ENCODE measurements at places on chromosomes 2 and 18. TPM values are rescaled to one million over a fixed set of nuclear protein-coding genes. Genes with fewer than 3 reads are reported as not detected.

GRCh38 chr2:10078704-10079265, 1.4 kb downstream of the CYS1 start:
- DNase-seq = no peak

DNA sequence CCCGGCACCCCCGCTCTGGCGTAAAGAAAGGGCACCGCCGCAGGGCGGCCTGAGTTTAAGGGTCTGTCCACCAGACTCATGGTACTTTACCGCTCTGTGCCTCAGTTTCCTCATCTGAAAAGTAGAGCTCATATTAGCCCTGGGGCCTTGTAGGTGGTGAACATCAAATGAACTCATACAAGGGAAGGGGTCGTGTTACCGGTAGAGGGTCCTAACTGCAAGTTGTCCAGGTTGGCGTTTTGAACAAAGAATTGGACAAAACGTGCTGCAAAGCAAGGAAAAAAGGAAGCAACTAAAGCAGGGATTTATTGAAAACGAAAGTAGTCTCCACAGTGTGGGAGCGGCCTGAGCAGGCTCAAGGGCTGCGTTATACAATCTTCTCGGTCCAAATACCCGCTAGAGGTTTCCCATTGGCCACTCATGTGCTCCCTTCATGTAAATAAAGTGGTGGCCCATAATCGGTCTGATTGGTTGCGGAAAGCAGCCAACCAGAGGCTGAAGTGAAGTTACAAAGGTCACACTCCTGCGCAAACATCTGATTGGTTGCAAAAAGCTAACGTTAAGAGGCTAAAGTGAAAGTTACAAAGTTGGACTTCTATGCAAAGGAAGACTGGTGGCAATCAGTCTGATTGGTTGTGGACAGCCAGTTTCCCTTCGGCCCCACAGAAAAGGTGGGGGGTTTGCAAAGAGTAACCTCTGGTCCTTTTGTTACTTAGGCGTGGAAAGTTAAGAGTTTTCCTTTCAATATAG, 80.7 kb upstream of the LDLRAD4 start:
- DNase-seq = peak; percentile 94

DNA sequence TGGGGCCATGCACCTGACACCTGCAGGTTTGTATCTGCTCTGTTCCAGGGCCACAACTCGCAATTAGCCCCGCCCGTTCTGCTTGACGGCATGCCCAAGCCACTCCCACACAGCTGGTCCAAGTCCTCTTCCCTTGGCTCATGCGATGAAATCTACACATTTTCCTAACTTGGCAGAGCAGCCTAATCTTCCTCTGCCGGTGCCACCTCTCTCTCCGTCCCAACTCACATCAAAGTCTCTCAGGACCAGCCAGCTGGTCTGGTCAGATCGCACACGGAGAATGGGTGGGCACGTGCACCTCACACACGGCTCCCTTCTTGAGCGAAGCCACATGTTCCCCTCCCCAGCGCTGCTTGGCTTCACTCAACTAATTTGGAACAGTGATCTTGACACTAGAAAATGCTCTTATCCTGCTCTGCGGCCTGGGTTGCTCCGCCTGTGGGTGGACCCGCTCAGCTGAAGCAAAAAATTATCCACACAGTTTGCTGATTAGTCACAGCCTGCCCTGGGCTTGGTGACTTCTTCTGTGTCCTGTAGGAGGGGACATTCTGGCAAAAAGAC, 176.7 kb downstream of the NRP2 start:
- DNase-seq = peak; percentile 51

The PKDCC gene
- total RNA-seq = 1.8 TPM

The SKOR2 gene
- not detected for total RNA-seq

GRCh38 chr2:207092818-207093217, 72.9 kb downstream of the KLF7 start:
- DNase-seq = no peak

DNA sequence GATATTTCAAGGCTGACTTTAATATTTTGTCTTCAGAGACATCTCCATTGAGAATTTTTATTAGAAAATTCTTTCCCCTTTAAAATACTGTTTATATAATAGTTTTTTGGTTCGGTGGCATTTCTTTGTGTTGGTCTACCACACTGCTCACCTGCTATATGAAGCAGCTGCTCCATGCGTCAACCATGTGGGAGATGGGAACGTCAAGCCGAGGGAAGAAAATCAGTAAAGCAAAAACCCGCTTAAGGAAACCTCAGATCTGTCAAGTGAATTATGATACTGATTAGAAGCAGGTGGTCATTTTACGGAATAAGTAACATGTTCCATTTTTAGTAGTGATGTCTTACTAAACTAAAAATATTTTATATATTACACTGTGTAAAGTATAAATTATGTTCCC, 5.6 kb upstream of the TMEM17 start:
- no peak for DNase-seq

The IL36RN gene
- not detected for total RNA-seq

The UCN gene
- total RNA-seq = 0.48 TPM

DNA sequence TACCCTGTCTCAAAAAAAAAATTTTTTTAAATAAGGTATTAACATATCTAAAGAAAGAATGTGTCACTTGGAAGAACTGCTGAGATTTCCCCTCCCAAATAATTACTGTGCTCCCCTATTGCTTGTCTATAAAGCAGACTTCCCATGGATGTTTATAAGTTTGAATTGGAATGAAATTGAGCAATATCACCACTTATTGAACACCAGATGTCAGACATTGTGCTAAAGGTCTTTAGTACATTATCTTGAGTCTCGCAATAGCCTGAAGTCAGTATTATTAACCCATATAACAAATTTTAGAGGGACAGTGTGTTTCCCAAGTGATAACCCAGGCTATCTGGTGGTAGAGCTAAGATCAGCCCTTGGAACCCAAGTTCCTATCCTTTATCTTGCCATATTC, 102.9 kb upstream of the MSH2 start:
- no peak for DNase-seq

The TAF4B gene
- 5.2 TPM for total RNA-seq

GRCh38 chr2:234703258-234703657, 206.4 kb upstream of the ARL4C start:
- DNase-seq = no peak

The HOXD9 gene
- total RNA-seq = 1.4 TPM
